ENCODE measurements at places on chromosomes 3 and 15.

GRCh38 chr3:141229132-141229531, 2.5 kb upstream of the PXYLP1 start:
- no peak for DNase-seq

DNA sequence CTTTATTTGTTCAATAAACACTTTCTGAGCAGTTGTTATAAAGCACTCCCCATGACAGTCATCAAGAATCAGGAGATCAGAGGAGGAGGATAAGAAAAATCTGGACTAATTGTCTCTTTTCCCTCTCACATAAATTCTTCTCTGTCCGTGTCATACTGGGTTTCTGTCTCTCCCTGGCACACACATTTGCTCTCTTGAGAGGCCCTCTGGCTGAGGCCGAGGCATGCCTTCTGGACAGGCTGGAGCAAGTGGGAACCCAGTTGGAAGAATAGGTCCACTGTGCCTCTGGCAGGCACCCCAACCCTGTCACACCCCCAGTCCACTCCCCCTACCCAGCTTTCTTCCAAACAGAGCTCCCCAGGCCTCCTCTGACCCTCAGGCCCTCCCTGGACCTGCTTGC, 315.8 kb downstream of the UACA start:
- DNase-seq = no peak

- DNase-seq = no peak
Measured at GRCh38 chr3:112818289-112818688, 28.4 kb downstream of the CD200R1L start.

GRCh38 chr15:72820278-72820677, 36.7 kb upstream of the ADPGK start:
- DNase-seq = no peak

- no peak for DNase-seq
Measured at GRCh38 chr3:47961036-47961435, 55.2 kb downstream of the MAP4 start.

DNA sequence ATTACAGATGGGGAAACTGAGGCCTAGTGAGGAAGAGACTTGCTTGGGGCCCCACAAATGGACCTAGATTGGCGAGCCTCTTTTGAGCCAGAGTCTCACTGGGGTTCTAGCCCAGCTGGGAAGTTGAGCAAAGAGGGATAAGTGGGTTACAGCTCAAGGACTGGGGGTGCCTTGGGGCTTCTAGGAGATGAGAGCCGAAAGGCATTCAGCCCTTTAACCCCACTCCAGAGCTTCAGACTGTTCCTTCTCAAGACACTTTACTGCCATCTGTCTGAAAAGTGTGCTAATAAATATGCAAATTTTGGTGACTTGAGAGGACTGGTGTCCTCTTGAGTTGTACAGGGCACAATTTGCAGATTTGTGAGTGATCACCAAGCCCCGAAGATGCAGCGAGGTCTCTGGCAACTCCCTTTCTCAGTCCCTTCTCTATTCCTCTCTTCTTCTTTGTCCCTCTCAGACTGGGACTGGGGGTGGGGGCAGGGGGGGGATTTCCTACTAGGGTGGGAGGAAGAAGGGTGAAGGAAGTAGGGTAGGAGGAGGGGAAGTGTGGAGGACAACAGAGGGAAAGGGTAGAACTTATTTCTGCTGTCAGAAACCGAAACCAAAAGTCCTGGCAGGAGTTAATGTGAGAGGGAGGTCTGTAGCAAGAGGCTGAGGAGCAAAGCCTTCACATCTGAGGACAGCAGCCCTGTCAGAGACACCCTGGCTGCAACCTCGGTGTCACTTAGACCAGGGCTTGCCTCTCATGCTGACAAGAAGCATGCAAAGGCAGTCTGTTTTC, 16.2 kb upstream of the ANKDD1A start:
- DNase-seq = no peak

DNA sequence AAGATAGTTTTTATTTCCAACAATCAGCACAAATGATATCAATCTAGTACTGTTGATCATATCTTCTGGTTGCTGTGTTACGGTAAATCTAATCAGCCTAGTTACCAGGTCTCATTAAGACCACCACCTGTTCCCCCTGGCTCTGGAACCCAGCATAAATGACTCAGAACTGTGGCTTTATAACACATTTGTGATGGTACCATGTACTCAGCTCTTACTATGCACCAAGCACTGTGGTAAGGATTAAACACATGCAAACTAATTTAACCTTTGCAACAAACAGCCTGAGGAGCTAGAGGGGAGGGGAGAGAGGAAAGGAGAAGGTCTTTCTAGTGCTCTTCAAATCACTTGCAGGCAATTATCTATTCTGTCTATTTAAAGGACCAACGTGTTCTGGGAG, 173.9 kb upstream of the LMCD1 start:
- peak; percentile 69 for DNase-seq

DNA sequence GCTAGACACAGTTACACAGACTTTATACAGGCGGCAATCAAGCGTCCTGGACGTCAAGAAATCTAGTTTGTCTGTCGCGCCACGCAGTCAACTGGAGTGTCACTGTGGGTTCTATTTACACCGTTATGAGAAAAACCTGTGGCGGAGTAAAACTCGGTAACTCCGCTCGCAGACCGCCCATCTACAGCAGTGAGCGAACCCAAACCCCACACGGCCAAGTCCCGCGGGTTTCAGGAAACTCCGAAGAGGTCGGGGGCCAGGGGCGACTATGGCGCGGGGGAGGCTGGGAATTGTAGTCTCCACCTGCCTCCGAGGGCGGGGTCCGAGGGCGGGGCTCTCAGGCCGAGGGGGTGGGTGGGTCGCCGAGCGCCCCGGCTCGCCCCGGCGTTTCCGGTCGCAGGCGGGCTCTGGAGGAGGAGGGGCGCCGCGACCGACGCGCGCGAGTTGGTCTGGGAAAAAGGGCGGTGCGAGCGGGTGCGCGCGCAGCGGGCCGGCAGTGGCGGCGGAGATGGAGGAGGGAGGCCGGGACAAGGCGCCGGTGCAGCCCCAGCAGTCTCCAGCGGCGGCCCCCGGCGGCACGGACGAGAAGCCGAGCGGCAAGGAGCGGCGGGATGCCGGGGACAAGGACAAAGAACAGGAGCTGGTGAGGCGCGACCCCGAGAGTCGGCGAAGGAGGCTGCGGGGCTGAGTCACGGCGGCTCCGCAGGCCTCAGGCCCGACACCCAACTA, at the start of gene PSMD2:
Gene PSMD2 (plus strand): TSS at position 483 of the 729 bp plus-strand sequence. CDS start 26 bp downstream, at position 509.
- peak; percentile 66 for DNase-seq
